AML-193 (cell line): ENCODE measurements at places on chromosomes 7 and 10.
A peak's percentile ranks its signal among the peaks of the same experiment; 100 is the strongest.

DNA sequence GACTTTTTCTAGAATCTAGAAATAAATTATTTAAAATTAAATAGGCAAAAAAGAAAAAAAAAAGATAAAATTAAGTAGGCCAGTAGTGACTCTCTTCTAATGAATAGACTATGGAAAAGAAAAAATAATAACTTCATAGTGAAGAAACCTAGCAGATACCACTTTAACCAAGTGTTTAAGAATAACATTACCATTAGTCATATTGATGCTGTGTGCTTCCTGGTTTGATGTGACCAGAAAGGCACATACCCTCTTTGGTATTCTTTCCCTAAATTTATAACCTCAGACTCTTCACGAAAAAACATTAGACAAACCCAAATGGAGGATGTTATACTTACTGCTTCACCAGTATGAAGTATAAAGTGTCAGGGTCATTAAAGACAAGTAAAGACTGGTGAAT is 42.6 kb downstream of the KIF20B start:
- DNase-seq, result no peak

- no peak for DNase-seq
Observed at GRCh38 chr10:36089790-36090440, 447.8 kb upstream of the FZD8 start.

- no peak for DNase-seq
Observed at GRCh38 chr7:95155965-95156364, 168.4 kb downstream of the PON1 start.

DNA sequence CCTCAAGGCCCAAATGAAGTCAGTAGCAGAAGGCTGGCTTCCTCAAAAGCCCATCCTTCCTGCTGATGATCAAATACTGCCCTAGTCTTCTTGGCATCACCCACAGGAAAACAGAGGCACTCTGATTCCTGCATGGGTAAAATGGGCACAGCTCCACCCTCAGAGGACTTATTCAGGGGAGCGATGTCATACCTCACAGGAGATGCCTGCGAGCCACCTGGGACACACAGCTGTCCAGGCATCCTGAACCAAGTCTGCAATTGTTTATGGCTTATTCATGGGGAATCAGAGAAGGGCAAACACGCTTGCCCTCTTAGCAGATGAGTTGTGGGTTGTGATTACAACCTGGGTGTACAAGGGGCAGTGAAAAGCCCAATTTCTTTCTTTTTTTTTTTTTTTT is 22.0 kb upstream of the LMTK2 start:
- DNase-seq, result no peak

- no peak for DNase-seq
Observed at GRCh38 chr10:1366811-1367425, 310.7 kb downstream of the WDR37 start.

GRCh38 chr7:36303202-36304098 is 86.2 kb upstream of the ANLN start:
- DNase-seq, result no peak

DNA sequence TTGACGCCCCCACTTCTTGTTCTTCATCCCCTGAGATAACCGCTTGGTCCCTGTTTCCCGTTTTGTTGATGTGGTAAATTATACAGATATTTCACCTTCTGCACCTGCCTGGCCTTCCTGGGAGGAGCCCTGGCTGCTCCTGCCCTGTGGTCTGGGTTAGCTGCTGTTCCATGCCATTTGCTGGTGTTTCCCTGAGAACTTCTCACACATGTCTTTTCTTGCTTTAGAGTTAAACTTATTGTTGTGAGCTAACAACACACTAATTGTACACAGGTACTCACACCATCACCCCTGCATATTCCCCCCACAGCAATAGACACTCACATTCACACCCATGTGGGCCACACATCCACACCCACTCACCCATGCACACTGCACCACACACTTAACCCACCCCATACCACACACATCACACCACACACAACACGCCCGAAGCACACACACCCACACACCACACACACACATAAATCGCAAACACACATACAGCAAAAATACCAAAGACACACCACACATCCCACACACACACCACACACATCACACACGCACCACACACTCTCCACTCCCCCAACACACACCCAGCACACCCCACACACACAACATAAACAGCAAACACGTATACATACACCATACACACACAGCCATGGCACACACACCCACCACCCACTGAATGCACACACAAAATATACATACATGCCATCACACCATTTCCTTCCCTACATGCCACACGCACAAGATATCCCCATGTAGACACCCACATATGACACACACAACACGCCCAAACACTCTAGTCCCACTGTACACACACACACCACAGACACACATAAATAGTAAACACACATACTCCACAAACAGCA is 19.4 kb upstream of the ANTXRL start:
- no peak for DNase-seq

GRCh38 chr7:74441801-74442200 is 11.9 kb upstream of the GTF2IRD1 start:
- no peak for DNase-seq

DNA sequence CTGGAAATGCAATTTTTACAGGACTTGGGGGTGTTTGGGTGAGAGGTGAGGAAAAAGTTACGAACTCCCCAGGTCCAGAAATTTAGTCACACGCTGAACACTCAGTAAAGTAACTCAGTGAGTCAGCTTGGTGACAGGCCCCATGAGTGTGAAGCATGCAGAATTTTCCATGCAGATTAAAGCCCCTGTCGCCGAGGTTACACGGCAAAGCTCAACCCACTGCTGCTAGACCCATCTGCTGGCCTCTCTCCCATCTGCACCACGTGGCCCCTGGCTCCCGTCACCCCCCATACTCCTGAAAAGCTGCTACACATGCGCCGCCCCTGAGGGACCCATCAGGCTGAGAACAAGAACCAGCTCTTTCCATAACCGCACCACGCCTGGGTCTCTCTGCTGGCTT is 7.0 kb upstream of the MMP21 start:
- no peak for DNase-seq

DNA sequence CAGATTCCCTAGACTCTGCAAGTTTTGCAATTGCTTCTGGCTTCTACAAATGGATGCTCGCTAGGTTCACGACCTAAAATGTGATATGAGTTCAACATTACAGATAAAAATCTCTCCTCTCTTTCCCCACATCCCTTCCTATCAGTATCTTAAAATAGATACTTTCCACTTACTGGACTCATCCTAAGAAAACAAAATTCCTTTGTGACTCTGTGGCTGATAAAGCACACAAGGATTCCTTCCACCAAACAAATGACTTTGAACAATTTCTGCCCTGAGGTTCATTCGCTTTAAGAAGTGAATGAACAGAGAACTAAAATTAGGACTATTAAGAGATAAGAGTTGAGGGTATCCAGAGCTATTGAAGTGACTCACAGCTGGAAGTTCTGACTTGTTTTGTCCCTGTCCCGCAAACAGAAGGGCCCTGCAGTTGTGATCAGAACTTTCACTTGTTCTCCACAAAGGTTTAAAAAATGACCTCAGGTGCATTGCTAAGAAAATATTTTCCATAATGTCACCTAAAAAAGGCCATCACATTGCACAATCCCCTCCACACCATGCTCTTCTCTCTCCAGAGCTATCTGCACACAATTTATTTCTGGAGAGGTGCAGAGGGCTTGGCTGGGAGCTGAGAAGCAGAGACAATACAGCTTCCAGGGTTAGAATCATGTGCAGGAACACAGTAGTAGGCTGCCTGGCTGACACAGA is 96.1 kb downstream of the PIP4K2A start:
- DNase-seq, result no peak

DNA sequence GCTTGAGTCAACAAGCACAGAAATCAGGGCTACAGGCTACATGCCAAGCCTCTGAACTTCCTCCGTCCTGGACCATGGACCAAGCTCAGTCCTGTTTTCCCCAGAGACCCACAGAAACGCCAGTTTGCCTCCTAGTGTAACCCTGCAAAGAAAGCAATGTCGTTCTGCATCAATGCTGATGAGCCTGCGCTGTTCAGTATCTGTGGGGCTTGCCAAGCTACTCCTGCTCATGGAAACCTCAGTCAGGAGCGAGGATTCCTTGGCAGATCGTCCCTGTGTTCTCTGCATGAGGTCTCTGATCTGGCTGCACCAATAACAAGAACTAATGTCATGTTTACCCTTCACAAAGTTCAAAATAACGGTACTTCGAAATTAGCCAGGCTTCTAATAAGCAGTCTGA is 495.5 kb upstream of the C7orf33 start:
- DNase-seq, result no peak

DNA sequence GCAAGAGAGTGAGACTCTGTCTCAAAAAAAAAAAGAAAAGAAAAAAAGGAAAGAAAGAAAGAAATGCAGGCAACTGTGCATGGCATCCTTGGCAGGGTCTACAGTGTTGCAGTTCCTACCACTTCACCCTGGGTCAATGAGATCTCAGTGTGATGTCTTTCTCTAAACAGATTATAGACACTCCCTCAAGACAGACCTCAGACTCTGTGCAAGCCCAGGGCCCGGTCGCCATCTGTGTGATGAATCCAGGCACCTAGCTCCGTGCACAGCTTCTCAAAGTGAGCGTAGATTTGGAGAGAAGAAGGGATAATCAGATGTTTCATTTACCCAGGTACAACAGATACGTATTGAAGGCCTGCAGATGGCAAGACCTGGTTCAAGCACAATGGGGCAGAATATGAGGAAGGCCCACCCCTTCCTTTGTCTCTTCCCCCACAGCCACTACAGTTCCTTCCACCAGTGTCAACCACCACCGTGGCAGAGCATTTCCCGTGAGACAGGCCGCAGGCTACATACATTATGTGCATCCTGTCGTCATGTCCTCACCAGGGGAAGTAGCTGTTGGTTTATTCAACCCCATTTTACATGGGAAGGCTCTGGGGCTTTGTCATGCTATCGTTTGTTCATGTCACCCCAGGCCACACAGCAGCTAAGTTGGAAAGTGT is 471.7 kb upstream of the GALNT17 start:
- DNase-seq, result no peak

GRCh38 chr10:26516540-26517101 is 78.5 kb downstream of the APBB1IP start:
- no peak for DNase-seq

DNA sequence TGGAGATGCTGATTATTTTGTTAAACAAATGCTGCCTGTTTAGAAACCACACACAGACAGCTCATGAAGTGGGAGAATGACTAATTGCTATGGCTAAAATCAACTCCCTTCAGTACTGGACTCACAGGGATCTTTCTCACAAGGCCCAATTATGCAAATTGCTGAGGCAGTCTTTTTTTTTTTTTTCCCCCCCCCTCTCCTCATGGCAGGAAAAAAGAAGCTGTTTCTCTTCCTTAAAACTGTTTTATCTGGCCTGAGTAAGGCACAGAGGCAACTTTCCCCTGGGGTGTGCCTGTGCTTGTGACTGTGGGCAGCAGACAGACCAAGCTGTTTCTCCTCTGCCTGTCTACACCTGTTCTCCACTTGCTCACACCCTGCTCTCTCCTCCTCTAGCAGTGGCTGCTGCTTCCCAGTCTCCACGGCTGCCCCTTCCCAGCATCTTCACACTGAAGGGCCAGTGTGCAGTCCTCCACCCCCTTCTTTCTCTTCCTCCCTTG is 65.4 kb upstream of the STEAP1B start:
- DNase-seq, result peak; percentile 7

- DNase-seq, result no peak
Observed at GRCh38 chr7:105691082-105691679, 109.9 kb upstream of the EFCAB10 start.

DNA sequence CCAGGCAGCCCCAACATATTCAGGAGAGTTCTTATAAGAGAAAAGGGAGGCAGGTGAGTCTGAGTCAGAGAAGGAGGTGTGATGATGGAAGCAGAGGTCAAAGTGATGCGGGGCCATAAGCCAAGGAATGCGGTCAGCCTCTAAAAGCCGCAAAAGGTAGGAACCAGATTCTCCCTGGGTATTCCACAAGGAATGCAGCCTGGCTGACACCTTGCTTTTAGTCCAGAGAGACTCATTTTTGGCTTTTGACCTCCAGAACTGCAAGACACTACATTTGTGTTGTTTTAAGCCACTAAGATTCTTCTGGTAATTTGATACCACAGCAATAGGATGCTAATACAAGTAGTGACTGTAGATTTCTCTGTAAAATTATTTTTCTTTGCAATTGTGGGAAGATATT is 151.5 kb upstream of the EEPD1 start:
- DNase-seq, result no peak

GRCh38 chr10:80319318-80319717 is 29.9 kb upstream of the MAT1A start:
- no peak for DNase-seq

DNA sequence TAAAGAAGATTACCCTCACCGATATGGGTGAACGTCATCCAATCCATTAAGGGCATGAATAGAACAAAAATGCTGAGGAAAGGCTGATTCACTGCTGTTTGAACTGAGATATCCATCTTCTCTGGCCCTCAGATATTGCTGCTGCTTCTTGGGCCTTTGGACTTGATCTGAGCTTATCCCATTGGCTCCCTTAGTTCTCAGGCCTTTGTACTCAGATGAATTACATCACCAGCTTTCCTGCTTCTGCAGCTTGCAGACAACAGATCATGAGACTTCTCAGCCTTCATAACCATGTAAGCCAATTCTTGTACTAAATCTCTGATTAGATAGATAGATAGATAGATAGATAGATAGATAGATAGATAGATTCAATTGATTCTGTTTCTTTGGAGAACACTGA is 40.2 kb downstream of the CYCS start:
- no peak for DNase-seq

- no peak for DNase-seq
Observed at GRCh38 chr10:32461203-32461602, 15.3 kb downstream of the CCDC7 start.

DNA sequence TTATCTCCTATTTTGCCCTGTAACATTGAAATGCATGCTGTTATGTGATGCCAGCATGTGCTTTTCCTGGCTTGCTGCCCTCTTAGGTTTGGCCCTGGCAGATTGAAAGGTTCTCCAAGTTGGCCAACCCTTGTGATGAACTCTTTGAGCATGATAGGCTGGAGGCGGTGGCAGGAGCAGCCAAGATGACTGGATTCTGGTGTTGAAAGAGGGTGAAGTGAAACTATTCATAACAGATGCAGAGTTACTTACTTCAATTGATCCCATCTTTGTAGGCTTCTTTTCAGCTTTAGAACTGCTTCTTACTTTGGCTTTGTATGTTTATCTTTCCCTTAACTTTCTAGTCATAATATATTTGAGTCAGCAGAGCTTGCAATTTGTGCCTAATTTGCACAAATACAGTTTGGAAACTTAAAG is 57.6 kb downstream of the BICC1 start:
- DNase-seq, result no peak

GRCh38 chr10:5775685-5776084 is 37.5 kb downstream of the GDI2 start:
- DNase-seq, result no peak
